ENCODE measurements at places on chromosomes 11 and 22. TPM values are rescaled to one million over a fixed set of nuclear protein-coding genes. Genes with fewer than 3 reads are reported as not detected.
A peak's percentile ranks its signal among the peaks of the same experiment; 100 is the strongest.

SLC22A25 gene
- total RNA-seq = not detected

TMEM179B gene
- 104 TPM for total RNA-seq

ARFGAP3 gene
- 82.3 TPM for total RNA-seq

SHANK2 gene
- total RNA-seq = 55.6 TPM

LRRC74B gene
- not detected for total RNA-seq

RAB30 gene
- 30.0 TPM for total RNA-seq

APLNR gene
- total RNA-seq = 4.4 TPM

PRR5L gene
- 4.7 TPM for total RNA-seq

MS4A3 gene
- not detected for total RNA-seq

TRIM51 gene
- not detected for total RNA-seq

GRCh38 chr11:106399076-106399511 is 321.6 kb downstream of the AASDHPPT start:
- DNase-seq = no peak

- DNase-seq = no peak
Measured at GRCh38 chr22:49585461-49586243, 242.0 kb downstream of the BRD1 start.

GRCh38 chr22:43440556-43440955 is 28.7 kb downstream of the MPPED1 start:
- no peak for DNase-seq

DNA sequence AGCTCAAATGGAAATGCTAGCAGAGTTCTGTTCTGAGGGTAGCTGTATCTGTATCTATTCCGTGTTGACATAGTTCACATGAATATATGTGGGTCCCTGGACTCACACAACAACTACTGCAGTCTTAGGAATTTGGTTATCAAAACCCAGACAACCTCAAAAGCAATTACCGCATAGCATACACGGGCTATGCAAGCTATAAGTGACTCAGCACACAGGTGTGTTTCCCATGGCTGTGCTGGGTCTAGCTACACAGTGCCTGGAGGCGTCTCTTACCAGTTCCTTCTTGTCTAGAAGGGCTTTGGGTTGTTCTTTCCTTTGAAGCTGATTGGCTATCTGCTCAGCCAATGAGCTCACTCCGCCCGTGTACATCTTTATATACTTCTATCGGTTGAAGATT is 98.2 kb upstream of the BID start:
- no peak for DNase-seq

- no peak for DNase-seq
Measured at GRCh38 chr11:16114978-16115871, 241.1 kb downstream of the SOX6 start.

GRCh38 chr11:68828155-68828931 is 13.4 kb downstream of the CPT1A start:
- DNase-seq = no peak

DNA sequence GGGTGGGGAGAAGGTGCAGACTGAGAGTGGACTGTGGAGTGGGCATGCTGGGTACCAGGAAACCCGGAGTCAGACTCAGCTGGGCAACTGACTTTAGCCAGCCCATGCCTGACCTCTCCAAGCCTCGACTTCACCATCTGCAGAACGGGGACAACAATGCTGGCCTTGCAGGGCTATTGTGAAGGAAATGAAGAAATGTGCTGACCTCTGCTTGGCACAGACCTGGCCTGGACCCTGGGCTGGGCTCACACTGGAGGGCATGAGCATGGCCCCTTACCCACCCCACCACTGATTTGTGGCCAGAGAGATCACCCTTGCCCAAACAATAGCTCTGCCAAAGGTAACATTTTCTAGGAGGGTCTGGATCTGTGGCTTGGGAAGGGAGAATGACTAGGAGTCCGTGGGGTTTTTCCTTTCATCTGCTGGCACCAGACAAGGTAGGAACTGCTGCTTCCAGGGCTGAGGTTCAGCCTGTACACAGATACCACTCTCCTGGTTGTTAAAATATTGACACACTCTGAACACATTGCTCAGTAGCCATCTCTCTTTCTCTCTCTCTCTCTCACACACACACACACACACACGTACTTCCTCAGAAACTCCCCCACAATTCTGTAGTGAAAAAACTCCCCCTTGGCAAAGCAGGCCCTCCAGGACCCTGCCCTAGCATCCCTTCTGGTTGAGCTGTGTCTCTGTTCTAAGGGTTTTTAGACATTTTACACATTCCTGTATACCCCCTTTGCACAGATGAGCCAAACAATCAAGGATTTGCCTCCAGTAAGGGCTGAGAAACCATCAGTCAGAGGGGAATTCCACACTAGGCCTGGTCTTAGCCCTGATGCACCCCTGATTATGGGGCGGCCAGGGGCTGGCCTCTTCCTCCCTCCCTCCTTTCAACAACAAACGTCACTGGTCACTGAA is 1.0 kb downstream of the MOGAT2 start:
- no peak for DNase-seq

DNA sequence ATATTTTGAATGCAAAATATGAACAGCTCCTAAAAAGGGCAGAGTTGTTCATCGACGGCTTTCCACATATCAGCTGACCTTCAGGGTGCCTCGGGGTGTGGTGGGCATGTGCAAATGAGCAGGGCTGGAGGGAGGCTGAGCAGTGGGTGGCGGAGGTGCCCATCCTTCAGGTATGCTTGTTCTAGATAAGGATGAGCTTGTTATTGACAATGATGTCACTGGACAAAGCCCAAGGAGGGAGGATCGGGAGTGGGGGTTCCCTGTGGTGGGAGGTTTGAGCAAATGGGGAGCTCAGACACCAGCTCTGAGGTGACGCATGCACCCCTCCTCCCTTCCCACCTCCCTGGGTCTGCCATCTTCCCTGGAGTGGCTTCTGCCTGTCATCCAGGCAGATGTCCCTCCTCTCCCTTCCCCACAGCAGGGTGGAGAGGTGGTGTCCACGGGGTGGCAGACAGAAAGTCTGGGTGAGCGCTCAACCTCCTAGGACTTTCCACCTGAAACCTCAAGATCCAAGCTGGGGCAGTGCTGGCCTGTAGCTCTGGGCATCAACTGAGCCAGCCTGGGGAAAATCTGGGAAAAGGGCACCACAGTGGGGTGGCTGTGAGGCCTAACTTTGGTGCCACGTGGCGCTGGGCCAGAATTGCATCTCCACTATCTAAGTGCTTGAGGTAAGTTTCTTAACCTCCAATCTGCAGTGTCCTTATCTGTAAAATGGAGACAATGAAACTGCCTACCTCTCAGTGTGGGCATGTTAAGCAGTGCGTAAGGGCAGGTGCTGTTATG is 106.3 kb upstream of the THY1 start:
- no peak for DNase-seq

- no peak for DNase-seq
Measured at GRCh38 chr22:31629741-31630184, 32.3 kb downstream of the PISD start.

GRCh38 chr22:44920183-44920582 is 89.6 kb downstream of the PHF21B start:
- no peak for DNase-seq

- DNase-seq = no peak
Measured at GRCh38 chr11:70038034-70038834, 39.9 kb upstream of the ANO1 start.

DNA sequence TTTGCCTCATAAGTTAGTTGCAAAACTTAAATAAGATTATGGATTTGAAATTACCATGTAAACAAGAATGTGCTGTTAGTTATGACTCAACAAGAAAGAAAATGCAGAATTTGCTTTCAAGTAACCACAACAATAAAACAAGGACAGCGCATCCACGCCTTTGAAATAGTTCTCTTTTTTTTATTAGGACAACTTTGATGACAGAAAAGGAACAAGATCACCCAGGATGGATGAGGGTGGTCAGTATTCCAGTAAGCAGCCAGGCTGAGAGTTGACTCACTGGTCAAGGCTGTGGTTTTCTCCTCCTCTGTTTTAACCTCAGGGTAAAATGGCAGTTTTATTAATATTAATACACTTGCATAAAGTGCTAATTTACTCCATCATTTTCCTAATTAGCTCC is 544.4 kb downstream of the OPCML start:
- no peak for DNase-seq

DNA sequence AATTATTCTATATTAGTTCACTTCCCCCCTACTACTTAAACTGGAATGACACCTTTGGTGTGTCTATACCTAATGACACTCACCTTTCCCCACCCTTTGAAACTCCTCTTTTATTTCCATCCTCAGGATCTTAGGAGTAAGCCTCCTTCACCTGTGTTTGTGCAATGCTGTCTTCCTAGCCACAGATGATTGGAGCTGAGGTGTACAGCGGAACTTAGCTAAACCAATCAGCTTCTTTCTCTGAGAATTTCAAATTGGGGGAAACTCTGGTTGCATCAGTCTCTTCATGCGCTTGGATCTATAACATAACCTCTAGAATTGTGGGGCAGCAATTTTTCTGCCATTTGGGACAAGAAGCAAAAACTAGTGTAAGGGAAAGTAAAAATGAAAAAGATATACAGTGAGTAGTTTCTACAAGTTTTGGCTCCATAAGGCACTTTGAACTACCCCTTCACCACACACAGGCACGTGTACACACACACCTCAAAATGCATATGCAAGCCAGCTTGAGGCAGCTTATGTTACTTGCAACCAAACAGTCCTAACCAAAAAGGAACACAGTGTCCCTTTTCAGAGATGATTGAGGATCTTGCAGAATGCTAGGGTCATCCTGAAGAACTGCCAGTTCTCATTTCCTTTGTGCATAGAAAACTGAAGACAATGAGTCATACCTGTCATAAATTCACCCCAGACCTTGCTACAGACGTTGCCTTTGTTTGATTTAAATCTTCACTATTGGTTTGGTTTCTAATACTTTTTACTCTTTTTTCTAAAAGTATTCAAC is 36.0 kb upstream of the LDLRAD3 start:
- DNase-seq = peak; percentile 3

GRCh38 chr11:125516245-125516644 is 20.2 kb upstream of the FEZ1 start:
- no peak for DNase-seq

- DNase-seq = peak; percentile 76
Measured at GRCh38 chr22:28917747-28918549, 34.6 kb downstream of the ZNRF3 start.

DNA sequence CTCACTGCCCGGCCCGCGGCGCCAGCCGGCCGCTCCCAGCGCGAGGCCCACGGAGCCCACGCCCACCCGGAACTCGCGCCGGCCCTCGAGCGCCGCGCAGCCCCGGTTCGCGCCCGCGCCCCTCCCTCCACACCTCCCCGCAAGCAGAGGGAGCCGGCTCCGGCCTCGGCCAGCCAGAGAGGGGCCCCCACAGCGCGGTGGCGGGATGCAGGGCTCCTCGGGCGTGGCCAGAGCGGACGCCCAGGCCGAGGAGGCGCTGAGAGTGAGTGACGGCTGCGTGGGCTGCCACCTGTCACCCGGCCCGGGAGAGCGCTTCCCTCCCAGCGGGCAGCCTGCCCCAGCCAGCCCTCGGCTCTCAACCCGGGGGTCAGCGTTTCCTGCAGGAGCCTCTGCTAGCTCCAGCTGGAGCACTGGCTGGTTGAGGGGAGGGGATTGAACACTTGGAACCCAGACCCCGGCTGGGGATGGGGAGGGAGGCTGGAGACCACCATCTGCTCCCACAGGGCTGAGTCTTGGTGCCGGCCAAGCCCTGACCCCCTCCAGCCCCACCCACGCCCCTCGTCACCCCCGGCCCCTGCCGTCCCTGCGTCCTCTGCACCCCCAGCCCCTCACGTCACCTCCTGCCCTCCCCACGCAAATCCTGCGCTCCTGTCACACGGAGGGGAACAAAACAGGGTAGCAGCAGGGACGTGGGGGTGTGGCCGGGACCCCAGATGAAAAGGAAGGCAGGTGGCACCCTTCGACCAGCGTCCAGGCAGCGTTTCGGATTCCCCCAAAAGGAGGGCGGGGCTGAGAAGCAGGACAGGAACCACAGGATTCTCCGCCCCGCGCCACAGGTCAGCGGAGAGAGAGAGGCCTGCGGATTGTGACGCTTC is 157.0 kb downstream of the BRD1 start:
- DNase-seq = no peak

GRCh38 chr11:73729594-73730206 is 31.2 kb downstream of the RAB6A start:
- peak; percentile 22 for DNase-seq

DNA sequence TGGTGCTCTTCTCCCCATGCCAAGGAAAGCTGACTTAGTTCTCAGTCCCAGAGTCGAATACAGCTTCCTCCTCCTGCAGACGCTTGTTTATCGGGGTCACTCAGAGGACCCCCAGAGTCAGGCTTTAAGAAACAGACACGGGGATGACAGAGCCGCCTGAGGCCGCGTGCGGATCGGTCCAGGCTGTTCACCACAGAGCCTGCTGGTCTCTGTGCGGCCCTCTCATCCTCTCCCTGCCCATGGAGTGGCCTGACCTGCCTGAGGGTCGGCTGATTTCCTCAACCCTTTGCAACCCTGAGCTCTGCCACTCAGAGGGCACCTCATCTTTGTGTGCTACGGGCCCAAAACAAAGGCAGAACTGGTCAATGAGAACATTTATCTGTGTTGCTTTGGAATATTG is 2.1 kb downstream of the GAL start:
- no peak for DNase-seq

DNA sequence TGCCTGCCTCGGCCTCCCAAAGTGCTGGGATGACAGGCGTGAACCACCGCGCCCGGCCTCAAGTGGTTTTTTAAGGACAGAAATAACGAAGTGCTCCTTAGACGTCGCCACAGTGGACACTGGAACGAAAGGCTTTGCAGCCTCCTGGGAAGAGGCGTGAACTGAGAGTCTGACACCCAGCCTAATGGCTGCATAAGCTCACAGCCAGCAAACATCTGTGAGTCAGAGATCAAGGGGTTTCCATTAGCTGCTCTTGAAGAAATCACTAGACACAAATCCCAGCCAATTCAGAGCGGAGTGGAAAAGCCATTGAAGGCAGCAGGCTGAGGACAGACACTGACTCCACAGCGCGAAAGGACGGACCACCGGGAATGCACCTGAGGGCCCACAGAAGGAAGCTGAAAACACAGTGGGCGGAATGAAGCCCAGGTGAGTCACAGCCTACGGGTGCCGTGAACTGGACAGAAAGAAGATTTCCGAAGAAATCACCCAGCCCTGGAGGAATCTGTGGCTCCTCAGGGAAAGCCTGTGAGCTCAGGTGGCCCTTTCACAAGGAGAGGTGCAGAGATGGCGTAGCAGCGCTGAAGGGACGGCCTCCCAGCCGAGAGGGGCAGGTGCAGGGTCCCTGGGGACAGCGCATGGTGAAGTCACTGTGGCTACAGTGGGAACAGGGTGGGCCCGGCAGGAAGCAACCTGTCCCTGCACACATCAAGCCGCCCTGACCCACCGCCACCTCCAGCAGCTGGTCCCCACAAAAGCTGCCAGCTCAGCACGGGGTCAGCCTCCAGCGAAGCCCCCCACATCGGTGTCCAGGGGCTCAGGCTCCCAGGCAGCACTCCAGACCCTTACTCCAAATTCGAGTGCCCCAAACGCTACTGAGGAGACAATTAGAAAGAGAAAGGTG is 11.6 kb downstream of the LMNTD2 start:
- DNase-seq = no peak

Data from thyroid gland (tissue), 4 donors.